AG08396 (cell line): ENCODE measurements at places on chromosomes 3 and 15.
A peak's percentile ranks its signal among the peaks of the same experiment; 100 is the strongest.

DNA sequence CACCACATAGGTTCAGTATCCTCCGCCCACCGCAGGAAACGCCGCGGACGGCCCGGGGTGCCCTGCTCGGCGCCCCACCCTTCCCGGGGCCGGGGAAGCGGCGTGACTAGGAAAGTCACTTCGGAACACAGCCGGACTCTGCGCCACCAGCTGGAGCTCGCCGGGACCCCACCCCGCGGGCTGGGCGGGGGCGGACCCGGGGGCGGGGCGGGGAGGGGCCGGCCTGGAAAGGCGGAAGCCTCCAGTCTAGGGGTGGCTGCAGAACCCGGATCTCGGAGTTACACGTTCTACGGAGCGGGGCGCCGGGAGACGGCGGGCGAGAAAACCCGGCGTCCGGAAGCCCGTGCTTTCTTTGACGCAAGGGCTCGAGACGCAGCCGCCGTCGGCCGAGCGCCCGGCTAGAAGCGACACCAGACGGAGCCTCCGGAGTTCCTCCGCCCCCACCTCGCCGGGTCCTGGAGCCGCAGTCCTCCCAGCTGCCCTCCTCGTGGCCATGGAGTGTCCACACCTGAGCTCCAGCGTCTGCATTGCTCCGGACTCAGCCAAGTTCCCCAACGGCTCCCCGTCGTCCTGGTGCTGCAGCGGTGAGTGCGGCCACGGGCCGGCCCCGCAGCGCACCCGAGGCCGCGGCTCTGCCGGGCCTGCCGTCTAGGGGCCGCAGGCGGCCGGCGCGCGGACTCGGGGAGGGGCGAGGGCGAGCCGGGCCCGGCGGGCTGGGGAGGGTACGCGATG lies at the start of gene USP3:
TSS of gene USP3 (plus strand) at position 347 of the 732 bp plus-strand sequence. CDS start at position 494, 147 bp downstream.
- DNase-seq = peak; percentile 90

DNA sequence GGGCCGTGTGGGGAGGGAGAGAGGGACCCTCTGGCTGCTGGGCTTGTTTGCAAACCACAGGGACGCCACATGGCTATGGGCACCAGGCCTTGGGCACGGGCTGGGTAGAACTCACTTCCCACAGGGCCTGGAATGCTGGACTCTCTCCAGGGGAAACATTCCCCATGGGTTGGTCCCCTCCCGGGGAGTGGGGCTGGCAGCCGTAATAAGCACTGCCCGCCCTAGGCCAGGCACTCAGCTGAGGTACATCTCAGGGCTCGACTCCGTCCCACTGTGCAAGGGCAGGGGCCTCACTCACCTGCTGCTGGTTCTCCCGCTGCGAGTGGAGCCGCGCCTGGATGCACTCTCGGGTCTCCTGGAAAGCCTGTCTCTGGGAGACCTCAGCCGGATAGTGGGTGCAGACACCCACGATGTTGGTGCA lies 96.7 kb downstream of the ADCY5 start:
- DNase-seq = no peak

GRCh38 chr3:157074490-157074889 lies 85.5 kb downstream of the CCNL1 start:
- DNase-seq = no peak

DNA sequence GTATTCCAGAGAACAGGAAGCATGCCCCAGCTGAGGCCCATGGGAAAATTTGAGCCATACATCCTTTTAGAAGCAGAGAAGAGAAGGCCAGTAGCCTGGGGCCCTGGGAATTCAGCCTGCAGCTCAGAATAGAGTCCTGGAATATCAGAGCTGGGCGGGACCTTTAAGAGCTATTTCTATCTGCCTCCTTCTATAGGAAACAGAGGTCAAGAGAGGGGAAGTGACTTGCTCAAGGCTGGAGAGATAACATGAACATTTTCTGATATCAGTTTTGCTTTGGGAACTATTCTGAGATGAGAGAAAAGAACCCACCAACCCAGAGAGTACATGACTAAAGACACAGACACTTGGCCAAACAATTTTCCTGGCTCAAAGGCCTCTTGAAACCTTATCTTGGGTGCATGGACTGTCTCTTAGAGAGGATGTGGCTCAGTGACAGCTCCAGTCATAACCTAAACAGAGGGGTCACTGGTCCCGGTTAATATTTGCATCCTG lies 26.0 kb downstream of the MASP1 start:
- DNase-seq = no peak

DNA sequence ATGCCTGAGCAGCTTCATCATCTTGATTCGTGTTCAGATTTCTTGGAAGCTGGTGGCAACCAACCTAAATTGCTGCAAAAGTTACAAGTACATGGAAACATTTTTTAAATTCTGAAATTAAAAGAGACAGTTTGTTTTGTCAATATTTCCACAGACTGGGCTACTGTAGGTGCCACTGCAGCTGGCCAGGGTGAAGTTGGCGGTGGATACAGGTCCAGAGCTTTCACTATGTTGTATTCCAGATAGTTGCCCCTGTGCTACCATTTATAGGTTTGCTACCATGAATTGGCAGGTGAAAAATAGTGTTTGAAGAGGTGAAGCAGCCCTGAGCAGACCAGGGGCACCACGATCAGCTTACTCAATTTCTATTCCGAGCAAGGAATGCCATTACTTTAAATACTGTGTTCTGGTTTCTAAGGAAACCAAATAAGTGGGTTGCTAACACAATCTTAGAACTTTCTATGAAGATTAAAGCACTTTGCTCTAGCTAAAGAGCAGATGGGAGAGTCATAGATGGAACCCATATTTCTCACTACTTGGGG lies 21.2 kb upstream of the SHC4 start:
- DNase-seq = peak; percentile 44

- no peak for DNase-seq
These were observed 35.1 kb downstream of the TRIP4 start for GRCh38 chr15:64422697-64423096.

- DNase-seq = no peak
These were observed 9.3 kb downstream of the RFTN1 start for GRCh38 chr3:16504242-16504641.

DNA sequence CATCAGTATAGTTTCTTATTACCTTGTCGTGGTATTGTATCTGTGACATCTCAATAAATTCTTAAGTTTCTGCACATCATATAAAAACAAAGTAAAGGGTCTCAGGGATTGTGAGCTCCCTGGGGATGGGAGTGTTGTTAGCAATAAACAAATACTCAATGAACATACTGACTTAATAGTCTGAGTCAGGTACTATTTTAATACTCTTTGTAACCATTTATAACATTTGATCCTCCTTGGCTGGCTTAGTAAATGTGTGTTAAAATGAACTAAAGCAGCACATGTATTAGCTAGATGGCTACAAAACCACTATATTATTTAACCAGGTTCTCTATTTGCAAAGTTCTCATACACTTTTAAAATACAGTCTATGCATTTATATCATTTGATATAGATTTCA lies 1.8 kb downstream of the ICE2 start:
- no peak for DNase-seq

DNA sequence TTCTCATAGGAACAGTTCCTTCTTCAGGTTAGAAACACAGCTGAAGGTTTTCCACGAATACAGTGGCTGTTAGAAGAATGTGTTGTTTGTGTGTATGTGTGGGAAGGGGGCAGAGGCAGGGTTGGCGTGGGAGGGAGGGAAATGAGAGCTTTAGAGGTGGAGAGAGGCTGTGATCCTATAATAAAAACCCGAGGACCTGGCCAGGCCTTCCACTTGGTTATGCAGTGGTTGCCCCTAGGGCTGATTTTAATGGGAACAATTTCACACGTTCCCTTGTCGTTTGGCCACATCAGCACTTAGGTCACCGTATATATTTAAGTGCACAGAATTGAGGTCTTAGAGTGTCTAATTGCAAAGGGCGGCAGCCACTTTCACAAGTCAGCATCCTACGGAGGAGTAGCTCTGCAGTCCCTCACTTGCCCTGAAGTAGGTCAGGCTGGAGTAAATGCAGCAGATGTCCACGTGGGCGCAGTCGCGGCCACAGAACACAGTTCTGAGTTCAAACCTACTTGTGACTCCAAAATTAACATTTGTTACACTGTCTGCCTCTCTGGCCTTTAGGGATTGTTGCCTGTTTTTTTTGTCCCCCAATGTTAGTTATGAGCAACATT lies 85.6 kb downstream of the PDCD6IP start:
- no peak for DNase-seq

GRCh38 chr15:86959254-86959653 lies 879.6 kb downstream of the AGBL1 start:
- no peak for DNase-seq

- no peak for DNase-seq
These were observed 56.3 kb downstream of the CORO2B start for GRCh38 chr15:68635141-68635540.

DNA sequence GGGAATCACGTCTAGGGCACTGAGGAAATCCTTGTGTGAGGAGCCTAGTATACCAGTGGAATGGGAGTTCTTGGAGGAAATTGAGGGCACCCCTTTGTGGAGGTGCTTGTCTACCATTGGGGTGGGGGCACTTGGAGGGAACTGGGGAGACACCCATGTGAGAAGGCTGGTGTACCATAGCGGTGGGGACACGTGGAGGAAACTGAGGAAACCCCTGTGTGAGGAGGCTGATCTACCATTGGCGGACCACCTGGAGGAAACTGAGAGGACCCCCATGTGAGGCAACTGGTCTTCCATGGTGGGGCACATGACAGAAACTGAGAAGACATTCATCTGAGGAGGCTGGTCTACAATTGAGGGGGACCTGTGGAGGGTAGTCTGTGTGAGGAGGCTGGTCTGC lies 164.5 kb downstream of the FBLN2 start:
- no peak for DNase-seq

GRCh38 chr3:172201870-172202236 lies 162.5 kb downstream of the FNDC3B start:
- peak; percentile 43 for DNase-seq

GRCh38 chr3:70816346-70816745 lies 503.9 kb upstream of the MDFIC2 start:
- DNase-seq = no peak

DNA sequence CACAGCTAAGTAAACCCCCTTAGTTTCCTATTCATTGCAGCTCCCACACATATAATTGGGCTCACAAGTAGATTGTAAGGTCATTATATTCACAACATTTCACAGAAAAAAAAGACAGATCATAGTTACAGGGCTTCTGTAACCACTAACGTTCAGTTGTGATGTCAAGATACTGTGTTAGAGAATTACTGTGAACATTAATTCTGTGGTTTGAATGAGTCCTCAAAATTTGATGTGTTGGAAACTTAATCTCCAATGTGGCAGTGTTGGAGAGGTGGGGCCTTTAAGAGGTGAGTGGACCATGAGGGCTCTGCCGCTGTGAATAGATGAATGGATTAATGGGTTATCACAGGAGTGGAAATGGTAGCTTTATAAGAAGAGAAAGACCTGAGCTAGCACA lies 21.3 kb downstream of the GRK7 start:
- no peak for DNase-seq

- DNase-seq = no peak
These were observed 216.0 kb upstream of the MCTP2 start for GRCh38 chr15:94015324-94015723.

DNA sequence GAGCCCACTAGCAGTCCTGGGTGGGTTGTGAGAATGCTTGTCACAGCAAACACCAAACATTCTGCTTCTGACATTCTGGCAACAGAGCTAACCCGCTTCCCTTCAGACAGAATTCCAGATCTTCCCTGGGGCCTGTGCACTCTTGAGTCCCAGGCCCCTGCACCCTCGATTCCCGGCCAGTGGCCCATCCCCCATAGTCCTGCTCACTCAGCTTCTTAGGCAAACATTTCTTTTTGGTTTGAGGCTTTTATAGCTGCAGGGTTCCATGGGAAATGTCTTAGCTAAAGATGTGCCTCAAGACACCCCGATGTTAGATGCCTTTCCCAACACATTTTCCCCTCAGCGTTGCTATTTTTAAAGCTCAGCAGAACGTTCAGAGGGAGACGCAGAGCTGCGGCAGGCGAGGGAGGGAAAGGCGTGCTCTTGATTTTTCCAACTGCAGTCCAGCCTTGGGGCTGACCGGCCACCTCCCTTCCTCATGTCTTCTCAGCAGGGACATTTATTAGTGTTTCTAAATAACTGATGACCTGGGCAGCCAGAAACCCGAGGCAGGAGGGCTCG lies 35.2 kb downstream of the ABTB1 start:
- DNase-seq = no peak

- no peak for DNase-seq
These were observed 100.8 kb upstream of the LIPC start for GRCh38 chr15:58330741-58331559.

DNA sequence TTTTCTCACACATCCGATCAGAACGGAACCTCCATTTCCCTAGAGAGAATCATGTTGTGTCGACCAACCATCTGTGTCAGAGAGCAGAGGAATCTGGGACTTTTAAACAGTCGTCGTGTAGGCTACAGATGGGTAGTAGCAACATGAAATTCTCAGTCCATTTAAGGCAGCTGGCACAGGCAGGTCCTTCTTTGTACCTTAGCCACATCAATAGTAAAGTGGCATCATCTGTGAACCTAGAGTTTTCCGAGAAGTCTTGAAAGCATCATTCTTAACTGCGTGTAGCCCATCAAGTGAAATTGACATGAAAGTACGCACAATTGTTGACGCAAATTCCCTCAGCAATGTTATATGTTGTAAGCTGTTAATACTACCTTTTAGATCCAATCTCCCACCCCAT lies 114.5 kb upstream of the GRM7 start:
- DNase-seq = no peak
